T follicular helper cell (primary cell): ENCODE measurements at places on chromosomes 2 and 18.

- no peak for DNase-seq
These were observed 9.9 kb downstream of the MOB1A start for GRCh38 chr2:74168739-74169138.

- DNase-seq: no peak
These were observed at the start of gene COL3A1 for GRCh38 chr2:188974164-188974563. COL3A1 (plus strand) TSS chr2:188974373; CDS start chr2:188974490, 117 bp downstream.

DNA sequence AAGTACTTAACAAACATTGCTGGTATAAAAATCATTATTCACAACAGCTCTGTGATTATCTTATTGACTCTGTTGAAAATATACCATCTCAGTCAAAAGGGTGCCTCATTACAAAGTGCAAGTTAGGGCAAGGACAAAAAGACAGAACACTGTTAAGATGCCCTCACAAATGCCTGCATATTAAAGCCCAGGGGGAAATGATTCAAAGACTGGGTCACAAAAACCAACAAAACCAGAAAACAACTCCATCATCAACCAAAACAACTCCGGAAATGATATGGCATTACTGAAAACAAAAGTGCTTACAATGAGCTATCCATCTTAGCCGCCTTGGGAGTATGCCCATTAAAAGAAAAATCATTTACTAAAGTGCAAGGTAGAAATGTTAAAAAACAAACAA is 9.9 kb downstream of the PLA2R1 start:
- no peak for DNase-seq

DNA sequence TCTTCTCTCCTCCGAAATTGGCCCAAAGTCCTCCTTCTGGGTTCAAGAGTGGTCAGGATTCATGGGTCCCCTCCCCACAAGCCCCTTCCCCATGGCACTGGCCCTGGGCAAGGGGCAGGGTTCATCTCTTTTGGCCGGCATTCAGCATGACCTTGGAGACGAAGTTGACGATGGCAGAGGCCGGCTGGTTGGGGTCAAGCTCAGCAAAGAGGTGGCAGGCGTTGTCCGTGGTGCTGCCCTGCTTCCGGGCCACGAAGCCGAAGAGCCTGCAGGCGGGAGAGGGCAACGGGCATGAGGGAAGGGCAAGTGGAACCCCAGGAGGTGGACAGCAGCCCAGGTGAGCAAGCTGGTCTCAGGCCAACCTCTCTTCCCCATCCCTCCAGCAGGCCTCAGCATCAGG is 198.5 kb downstream of the TNS1 start:
- no peak for DNase-seq

- no peak for DNase-seq
These were observed 90.3 kb upstream of the PHLPP1 start for GRCh38 chr18:62625019-62625418.

- no peak for DNase-seq
These were observed 51.0 kb downstream of the CPO start for GRCh38 chr2:206990360-206990759.

GRCh38 chr18:26555804-26556553 is 7.6 kb upstream of the KCTD1 start:
- DNase-seq: no peak

DNA sequence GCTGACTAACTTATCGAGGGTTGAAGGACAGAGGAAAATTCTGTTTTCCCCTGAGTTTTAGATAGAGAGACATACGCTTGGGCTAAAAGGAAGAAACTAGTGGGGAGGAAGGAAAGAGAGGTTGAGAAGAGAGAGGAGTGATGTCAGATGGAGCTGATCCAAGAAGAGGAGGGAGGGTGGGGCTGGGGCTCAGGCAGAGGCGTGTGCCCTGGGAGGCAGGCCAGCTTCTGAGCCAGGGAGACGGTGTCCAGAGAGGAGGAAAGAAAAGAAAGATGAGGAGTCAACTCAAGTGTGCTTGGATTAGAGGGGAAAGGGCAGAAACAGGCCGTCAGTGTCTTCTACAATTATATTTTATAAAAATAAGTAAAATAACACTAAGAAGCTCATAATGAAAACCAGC is 56.2 kb downstream of the EMILIN2 start:
- DNase-seq: no peak

- no peak for DNase-seq
These were observed 623.0 kb downstream of the BCL11A start for GRCh38 chr2:59930430-59930829.

GRCh38 chr2:2025803-2026202 is 281.5 kb upstream of the PXDN start:
- no peak for DNase-seq

DNA sequence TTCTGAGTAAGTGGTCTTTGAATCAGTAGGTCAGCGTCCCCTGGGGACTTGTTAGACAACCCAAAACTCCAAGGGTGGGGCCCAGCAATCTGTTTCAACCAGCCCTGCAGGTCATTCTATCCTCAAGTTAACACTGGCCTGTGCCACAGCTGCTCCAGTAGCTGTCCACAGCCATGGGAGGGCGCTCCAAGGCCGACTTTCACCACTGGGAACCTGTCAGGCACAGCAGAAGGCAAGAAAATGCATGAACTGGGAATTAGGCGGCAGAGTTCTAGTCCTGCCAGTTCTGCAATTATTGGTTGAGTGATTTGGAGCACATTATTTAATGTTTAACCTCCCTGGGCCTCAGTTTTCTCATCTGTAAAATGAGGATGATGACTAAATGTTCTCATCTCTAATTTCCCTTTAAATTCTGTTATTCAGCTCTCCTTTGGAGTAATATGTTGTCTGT is 17.4 kb upstream of the MRPL33 start:
- DNase-seq: peak; percentile 47

GRCh38 chr2:96142217-96143113 is 2.8 kb downstream of the DUSP2 start:
- DNase-seq: peak; percentile 71

DNA sequence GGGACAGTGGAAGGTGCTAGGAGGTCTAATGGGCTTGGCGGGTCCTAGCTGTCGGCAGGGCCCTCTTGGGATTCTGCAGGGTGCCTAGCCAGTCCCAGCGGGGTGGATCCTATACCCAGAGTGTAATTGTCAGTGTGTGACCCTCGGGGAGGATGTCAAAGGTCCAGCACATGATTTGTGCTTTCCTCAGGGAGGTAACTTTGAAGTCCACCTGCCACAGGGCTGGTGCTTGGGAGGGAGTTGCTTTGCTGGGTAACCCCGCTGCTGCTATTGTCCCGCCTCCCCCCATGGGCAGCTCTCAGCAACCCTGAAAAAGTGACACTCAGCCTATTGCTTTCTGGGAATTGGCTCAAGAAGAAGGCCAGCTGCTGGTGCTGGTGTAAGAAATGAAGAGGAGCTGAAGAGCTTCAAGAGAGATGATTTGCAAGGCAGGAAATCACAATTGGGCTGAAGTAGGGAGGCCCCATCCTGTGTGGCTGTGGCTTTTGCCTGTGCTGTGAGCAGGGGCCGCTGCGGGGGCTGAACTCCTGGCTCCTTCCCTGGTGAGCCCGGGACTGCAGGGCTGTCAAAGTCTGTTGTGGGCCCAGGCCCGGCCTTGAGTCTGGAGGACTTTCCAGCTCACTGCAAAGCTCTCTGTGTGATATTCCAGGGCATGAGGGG is 36.4 kb downstream of the EMILIN2 start:
- no peak for DNase-seq

GRCh38 chr18:42261731-42262130 is 306.7 kb downstream of the PIK3C3 start:
- DNase-seq: no peak

- no peak for DNase-seq
These were observed 44.9 kb upstream of the SLC3A1 start for GRCh38 chr2:44230378-44230777.

DNA sequence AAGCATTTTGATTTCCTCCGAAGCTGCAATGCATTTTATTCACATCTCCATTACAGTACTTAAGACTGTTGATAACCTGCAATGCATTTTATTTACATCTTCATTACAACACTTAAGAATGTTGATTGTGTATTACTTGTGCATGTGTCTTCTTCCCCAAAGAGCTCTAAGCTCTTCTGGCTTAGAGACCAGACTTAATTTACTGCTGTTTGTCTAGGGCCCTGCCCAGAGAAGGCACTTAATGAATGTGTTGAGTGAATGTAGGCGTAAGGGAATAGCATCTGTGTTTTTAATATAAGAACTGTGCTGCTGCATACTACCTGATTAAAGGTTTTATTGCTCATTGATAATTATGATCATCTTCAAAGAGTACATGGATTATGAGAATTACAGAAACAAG is 295.6 kb downstream of the ZNF385B start:
- no peak for DNase-seq

GRCh38 chr2:28869494-28870145 is 489 bp downstream of the TRMT61B start:
- no peak for DNase-seq

DNA sequence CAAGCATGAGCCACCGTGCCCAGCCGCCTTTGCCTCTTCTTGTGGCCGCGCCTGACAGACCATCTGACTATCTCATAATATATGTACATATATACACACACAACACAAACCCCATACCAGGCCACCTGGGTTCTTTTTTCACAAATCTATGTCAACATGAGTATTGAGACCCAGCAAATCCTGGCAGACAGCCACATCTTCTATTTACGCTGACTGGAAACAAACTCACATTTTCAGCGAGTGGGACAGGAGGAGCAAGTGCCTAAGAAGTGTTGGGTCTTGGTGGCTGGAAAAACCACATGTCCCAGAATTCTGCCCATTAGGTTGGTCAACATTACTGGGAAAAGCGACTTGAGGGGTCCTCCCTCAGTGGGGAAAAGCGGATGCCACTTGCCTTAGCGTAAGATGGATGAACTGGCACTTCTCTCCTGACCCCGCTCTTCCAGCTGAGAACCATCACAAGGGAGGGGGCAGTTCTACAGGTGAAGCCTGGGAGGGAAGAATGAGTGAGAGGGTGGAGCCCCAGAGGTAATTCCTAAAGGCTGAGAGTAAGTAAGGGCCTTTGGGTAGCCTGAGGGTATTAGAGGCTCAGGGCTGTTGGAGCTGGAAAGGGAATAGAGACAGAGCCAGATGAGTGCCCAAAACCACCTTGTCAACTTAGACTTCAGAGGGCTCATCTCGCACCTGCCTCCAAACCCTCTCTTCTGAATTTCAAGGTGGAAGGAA is 1.9 kb downstream of the SCYGR3 start:
- DNase-seq: no peak

- no peak for DNase-seq
These were observed 316.4 kb downstream of the AGAP1 start for GRCh38 chr2:235810252-235810651.

DNA sequence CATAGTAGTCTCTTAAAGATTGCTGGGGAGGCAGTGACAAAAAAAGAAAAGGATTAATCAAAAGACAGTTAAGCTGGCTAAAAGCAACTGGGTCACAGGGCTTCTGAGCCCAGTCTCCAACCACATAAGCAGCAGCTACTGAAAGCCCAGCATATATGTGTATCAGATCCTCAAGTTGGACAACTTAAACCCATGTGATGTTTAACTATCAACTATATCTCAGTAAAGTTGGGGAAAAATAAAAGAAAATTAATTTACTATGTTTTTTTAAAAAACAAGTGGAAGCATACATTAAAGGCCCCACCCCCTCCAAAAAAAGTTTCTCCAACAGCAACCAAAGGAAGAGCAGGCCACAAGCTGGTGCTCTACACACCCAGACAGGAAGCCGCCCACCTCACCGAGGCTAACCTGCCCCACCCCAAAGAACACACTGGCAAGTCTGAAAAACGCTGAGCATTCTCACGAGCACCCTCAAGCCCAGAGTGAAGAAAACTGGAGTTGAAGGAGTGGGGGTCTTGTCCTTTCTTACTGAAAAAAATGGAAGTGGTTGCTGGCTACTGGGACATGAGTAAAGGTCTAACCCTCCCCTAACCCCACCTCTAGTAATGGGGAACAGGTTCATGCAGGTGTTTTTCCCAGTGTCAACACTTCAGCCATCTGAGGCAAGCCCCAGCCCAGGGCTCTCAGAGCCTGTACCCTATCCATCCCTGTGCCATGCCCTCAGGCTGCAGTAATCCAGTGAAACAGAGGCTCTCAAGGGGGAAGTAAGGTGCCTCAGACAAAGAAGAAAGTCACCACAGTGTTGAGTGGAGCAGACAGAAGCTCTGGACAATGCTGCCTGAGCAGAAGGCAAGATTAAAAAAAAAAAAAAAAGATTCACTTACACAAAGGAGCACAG is 106.3 kb downstream of the GYPC start:
- peak; percentile 18 for DNase-seq

DNA sequence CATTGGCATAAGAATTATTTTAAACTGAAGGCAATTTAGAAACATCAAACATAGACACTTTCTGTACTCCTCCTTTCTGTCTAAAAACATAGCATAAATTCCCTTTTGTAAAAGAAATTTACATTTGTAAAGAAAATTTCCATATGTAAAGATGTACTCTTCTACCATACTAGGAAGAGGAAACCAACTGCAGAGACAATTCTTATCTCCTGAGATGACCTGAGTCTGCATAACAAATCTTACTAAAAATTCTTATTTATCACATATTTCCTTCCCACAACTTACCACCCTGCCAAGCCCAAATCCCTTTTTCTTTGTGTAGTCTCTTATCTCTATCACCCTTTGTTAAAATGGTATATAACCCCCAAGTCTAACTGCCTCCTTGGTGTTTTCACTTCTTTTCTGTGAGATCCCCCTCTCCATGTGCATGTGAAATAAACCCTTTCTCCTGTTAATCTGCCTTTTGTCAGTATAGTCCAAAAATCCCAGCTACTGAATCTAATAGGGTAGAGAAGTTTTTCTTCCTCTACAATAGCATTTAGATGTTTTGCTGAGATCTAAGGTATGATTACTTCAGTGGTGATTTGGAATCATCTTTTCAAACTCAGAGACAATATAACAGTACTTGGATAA is 81.0 kb downstream of the CHN1 start:
- no peak for DNase-seq

- DNase-seq: no peak
These were observed 28.3 kb upstream of the ASAP2 start for GRCh38 chr2:9178110-9178903.

DNA sequence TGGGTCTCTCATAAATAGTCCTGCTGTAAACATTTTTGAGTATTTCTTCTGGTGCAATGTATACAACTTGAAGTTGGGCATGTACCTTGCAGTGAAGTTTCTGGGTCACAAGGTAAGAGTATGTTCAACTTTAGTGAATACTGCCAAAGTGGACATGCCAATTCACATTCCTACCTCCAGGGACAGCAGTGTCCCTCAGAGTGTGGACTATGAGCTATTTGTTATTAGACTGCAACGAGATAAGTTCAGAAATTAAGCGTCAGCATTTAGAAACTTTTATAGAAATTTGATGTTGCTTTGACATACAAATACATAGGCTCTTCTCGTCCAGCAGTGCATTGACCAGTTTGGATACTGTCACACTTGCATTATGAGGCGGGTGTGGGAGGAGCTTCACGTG is 7.2 kb upstream of the ACKR3 start:
- no peak for DNase-seq

- no peak for DNase-seq
These were observed 77.8 kb downstream of the CHRNA1 start for GRCh38 chr2:174686430-174686829.

GRCh38 chr2:121080013-121080772 is 204.8 kb downstream of the TFCP2L1 start:
- no peak for DNase-seq

GRCh38 chr2:3299703-3300102 is 77.9 kb downstream of the EIPR1 start:
- no peak for DNase-seq
